Vagina (tissue), 2 donors: ENCODE measurements at places on chromosomes 2 and 18. TPM values are rescaled to one million over a fixed set of nuclear protein-coding genes. Genes with fewer than 3 reads are reported as not detected.

GRCh38 chr2:99545066-99545465 lies 55.2 kb upstream of the REV1 start:
- DNase-seq: no peak

- DNase-seq: no peak
Observed at GRCh38 chr2:47269316-47270232, 114.5 kb upstream of the STPG4 start.

GRCh38 chr2:160703648-160704585 lies 210.3 kb upstream of the RBMS1 start:
- DNase-seq: no peak

DNA sequence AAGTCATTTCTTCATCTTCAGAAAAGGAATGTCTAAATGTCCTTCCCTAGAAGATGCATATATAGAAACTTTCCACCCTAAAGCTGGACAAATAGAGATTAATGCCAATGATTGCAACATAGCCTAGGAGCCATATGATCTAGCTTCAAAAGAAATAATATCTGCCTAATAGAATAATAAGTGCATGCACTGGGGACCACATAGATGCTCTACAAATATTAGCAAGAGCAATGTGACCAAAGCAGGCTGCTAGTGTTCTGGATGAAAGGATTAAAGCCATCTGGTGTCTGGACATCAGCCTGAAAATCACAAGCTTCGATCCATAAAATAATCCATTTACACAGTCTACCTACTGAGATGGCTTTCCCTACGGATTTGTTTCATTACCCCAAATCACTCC lies 280.1 kb upstream of the KLHL14 start:
- no peak for DNase-seq

GRCh38 chr2:144159240-144159639 lies 360.7 kb downstream of the ZEB2 start:
- DNase-seq: no peak

DNA sequence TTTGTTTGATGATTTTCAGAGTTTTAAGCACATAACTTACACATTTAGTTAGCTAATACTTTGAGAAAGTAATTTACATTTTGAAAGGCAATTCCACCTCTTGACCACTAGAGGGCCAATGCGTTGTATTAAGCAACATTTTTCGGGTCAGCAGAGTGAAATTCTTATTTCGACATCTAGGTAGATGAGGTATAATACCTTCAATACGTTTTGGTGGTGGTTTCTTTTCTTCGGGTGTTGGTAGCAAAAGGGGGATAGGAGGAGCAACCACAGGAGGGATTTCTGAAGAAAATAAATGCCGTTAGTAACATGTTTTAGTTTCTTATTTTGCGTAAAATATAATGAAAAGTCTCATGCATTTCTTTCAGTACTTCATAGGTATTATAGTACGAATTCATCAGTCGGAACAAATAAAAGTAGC lies 106.3 kb downstream of the TTN start:
- DNase-seq: no peak

DNA sequence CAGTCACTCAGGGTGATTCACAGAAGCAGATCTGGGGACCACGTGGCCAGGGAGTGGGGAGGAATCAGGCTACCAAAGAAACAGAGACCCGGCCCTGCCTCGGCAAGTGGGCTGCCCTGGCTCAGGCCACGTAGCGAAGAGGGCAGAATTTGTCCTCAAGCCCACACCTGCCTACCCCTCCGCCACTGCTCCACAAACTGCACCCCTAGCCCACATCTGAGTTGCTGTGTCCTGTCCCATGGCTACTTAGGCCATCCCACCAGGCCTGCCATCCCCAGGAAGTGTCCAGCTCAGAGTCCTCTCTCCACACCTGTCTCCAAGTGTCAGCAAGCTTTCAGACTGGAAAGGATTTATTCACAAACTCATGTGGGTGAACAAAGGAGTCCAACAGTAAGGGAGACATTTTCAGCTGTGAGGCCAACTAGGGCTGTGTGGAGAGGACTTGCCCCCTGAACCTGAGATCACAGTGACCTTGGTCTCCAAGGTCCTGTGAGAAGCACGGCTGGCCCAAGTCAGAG lies 31.7 kb upstream of the ASPRV1 start:
- no peak for DNase-seq

DNA sequence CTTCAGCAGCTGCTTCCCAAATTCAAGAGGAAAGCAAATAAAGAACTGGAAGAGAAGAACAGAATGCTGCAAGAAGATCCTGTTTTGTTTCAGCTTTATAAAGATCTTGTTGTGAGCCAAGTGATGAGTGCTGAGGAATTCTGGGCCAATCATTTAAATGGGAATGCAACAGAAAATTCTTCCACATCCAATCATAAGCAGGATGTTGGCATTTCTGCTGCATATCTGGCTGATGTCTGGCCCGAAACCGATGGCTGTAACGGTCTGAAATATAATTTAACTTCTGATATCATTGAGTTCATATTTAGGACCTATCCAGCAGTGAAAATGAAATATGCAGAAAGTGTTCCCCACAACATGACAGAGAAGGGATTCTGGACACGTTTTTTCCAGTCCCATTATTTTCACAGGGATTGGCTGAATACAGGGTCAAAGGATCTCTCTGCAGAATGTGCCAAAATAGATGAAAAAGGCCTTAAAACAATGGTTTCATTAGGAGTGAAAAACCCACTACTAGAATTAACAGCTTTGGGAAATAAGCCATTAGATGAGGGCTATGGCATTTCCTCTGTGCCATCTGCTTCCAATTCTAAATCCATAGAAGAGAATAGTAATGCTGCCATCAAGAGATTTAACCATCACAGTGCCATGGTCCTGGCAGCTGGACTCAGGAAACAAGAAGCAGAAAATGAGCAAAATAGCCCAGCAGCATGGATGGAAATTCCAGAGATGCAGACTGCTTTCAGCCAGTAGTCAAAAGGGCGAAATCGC lies 175.6 kb downstream of the MC4R start:
- DNase-seq: no peak

NLRC4 gene
- 0.74 TPM for total RNA-seq

UGT1A3 gene
- total RNA-seq: not detected

VPS54 gene
- 22.3 TPM for total RNA-seq
